ENCODE measurements at places on chromosomes 3 and 15.

- no peak for DNase-seq
These were observed 42.8 kb upstream of the RPL35A start for GRCh38 chr3:197907196-197907595.

- DNase-seq = no peak
These were observed 534.2 kb downstream of the NSUN3 start for GRCh38 chr3:94596887-94597566.

DNA sequence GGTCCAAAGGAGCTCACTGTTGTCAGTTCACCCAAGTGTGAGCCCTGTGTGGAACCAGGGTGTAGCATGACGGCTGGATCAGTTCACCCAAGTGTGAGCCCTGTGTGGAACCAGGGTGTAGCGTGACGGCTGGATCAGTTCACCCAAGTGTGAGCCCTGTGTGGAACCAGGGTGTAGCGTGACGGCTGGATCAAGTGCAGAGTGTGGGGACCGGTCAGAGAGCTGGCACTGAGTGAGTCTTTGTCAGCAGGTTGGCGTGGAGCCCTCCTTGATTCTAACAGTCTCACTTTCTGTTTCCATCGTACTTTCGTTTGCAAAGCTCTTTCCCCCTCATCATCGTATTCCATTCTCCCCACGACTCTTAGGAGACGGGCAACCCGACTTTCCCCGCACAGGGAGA is 57.9 kb upstream of the DLG1 start:
- no peak for DNase-seq

GRCh38 chr3:51696954-51697353 is 9.9 kb upstream of the GRM2 start:
- no peak for DNase-seq

DNA sequence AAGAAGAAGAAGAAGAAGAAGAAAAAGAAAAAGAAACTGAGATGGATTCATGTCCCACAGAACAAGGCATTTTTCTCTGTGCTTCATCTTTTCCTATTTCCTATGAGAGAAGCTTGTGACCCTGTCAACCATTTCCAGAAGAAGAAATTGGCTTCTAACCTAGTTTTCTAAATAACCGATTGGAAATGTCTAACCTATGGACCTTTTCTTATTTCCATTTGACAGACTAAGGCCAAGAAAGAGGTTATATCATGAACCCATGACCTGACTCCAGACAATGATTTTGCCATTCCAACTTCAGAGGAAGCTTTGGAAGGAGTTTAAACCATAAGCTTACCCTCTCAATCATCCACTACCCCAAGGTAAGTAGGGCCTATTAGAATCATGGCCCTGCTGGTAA is 16.3 kb upstream of the CSRNP1 start:
- DNase-seq = no peak

DNA sequence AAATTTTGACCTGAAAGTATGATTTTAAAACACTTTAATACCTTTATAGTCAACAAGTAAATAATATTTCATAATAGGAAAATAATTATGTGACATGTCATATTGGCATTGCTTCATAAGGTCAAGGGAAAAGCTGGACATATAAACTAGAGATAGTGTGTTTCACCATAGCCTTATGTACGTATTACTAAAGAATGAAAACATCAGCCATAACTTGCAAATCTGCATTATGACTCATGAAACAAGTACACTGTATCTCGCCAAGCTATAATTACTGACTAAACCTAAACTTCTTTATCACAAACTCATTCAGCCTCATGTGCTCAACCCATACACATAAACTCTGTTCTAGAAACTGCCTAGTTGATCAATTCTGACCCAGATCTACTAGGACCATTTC is 950.1 kb downstream of the FHIT start:
- DNase-seq = no peak

DNA sequence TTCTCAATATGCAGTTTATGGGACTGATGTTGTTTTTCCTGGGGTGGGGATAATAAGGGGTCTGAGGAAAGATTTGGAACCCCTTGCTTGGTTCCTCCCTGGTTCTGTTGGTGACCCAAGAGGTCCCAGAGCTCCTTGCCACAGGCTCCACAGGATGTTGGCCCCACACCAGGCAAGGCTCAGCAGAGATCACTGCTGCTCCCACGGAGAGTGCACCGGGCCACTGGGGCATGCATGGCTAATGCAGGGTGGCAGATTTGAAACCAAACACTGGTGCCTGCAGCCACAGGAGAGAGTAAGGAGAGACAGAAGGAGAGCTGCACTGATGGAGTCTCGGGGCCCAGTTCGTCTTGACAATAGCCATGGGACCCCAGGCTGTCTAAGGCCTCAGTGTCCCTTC is 2.5 kb downstream of the FAM107A start:
- no peak for DNase-seq

- DNase-seq = no peak
These were observed 64.4 kb upstream of the IGF1R start for GRCh38 chr15:98583771-98584430.

DNA sequence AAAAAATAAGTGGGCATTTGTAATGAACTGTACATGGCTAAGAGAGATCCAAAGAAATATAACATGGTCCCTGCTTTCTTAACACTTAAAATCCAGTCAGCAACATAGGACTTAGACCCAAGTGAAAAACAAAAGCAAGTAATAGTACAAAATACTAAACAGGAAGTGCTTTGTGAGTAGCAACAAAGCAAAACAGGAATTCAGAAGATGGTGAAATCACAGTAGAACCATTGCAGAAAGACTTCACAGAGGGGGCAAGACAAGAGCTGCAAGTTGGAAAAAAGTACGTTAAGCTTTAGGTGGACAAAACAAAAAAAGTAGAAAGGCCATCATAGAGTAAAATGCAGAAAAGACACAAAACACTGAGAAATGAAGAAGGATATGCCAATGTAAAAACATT is 116.0 kb downstream of the TBC1D5 start:
- no peak for DNase-seq

DNA sequence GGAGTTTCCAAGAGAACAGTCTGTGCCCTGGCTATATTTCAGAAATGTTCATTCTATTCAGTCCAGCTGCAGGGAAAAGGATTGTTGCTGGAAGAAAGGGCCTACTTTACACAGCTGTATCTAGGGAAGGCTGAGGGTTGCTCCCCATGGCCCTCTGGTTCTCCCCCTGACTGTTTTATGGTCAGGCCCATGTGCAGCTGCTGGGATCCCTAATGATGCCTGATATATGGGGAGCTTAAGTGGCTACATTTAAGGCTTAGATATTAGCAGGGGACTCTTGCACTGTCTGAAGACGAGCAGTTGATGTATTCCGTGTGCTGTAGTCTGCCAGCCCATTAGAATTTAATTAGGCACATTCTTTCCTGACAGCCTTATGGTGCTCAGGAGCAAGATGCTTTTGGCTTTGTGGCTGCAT is 72.0 kb downstream of the FAM43A start:
- no peak for DNase-seq

GRCh38 chr3:70811880-70812279 is 499.4 kb upstream of the MDFIC2 start:
- no peak for DNase-seq

GRCh38 chr15:69285834-69286233 is 12.9 kb upstream of the PAQR5 start:
- no peak for DNase-seq

GRCh38 chr3:53123953-53124352 is 6.3 kb downstream of the RFT1 start:
- no peak for DNase-seq

- no peak for DNase-seq
These were observed 137.4 kb downstream of the MBNL1 start for GRCh38 chr3:152405915-152406802.

DNA sequence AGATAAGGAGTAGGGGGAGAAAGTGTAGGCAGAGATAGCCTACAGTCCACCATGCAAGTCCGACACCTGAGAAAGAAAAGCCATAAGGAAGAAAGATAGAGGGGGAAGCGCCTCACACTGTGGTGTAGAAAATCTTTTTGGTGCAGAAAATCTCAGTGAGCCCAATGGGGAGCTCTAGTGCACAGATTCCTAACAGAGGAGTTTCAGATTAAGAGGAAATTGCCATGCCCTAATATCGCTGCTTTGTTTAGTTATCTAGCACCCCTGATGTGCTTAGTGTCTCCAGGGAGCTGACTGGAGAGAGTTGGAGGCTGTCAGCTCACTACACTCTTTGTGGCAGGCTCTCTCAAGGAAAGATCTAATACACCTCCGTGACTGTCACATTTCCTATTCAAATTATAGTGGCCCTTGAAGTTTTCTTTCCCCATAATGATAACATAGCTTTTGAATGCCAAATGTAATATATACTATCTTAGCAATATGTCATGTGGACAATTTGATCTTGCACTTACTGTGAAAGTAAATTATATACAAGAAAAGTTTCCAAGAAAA is 33.7 kb downstream of the CGGBP1 start:
- no peak for DNase-seq

DNA sequence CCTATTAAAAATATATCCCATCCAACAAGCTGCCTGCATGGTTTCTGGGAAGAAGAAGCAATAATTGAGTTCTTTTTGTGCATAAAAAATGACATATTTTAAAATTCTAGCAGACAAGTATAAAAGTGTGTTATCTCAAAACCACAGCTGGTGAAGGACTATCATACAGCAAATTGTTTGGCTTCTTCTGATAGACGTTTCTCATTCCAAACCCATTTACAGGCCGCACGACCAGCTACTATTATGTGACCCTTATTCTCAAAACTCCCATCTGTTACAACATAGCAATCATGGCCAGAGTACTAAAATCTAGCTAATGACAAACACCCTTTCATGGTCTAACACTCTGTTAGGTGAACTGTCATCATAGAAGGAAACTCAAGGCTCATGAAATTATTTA is 21.7 kb downstream of the ETFA start:
- no peak for DNase-seq

DNA sequence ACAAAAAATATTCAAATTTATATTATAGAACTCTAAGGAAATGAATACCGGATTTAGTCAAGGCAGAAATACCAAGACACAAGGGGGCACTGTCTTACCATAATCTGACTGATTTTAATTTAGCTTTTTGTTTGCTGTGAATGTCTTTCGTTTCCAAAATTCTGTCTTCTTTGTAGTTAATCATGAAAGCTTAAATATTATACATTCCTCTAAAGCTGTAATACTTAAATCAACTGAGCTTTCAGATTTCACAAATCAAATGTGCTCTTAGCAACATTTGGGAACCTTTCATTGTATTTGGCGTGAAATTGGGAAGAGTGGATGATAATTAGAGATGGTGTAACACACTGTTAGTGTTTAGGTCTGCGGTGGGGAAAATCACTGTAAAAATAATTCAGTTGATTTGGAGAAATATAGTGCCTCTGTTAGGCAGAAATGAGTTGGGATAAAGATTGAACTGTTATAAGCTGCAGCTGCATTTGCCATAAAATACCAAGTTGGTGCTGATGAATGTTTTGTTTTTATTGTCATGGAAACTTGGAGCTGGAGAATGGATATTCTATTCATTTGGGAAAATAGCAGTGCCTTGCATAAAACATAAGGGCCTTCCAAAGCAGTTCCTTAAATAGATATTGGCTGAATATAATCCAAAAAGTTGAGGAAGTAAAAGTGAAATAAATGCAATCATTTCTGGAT is 228.2 kb downstream of the TCF12 start:
- no peak for DNase-seq

GRCh38 chr3:171704814-171705213 is 105.5 kb downstream of the PLD1 start:
- no peak for DNase-seq

GRCh38 chr3:116254541-116254940 is 190.7 kb downstream of the LSAMP start:
- no peak for DNase-seq

DNA sequence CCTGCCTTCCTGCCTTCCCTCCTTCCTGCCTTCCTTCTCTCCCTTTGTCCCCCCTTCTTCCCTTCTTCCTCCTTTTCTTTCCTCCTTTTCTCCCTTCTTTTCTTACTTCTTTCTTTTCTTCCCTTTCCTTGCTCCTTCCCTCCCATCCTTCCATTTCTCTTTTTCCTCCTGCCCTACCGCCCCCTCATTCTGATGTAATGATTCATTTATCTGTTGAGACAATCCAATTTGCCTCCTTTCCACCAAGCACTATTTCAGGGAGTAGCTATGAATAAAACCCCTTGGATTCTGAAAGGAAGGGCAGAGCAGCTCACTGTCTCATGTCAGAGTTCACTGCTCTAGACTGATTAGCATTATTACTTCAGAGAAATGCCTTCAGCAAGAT is 462.6 kb downstream of the PDCD6IP start:
- no peak for DNase-seq

DNA sequence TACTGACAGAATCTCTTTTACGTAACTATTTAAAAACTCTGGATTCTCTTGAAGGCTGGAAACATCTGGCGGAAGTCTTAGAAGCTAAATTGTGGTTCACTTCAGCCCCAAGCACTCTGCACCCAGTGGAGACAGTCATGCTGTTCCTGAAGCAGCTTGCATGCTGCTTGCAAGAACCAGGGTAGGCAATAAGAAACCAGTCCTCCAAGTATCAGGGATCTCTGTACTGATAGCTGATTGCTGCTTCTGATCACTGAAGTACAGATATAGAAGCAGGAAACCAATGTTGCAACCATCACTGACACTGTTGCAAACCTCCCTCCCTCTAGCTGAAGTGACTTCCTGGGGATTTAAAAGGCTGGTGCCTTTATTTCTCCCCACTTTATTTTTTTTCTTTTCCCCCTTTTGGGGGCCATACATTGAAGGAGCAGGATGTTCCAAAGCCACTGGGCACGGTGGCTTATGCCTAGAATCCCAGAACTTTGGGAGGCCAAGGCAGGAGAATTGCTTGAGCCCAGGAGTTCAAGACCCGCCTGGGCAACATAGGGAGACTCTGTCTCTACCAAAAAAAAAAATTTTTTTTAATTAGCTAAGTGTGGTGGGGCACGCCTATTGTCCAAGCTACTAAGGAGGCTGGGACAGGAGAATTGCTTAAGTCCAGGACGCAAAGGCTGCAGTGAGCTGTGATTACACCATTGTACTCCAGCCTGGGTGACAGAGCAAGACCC is 15.3 kb downstream of the SPCS1 start:
- DNase-seq = no peak

DNA sequence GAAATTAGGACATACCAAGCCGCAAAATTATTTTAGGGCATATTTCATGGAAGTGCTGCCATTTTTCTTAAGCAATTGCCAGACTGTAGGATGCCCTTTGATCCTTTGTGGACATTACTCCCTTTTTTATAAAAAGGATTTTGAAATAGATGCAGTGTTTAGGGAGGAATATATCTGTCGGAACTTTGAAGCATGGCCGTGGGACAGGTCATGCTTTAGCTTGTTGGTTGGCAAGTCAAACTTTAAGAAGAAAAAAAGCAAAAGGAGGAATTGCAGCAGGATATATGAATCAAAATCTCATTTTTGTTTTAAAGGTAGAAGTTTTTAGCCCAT is 122.1 kb downstream of the MCTP2 start:
- no peak for DNase-seq

- DNase-seq = no peak
These were observed at the start of gene SEMA6D for GRCh38 chr15:47717036-47717612. TSS of gene SEMA6D (plus strand) at chr15:47717505. CDS start at chr15:47759799, 42,294 bp downstream.

- no peak for DNase-seq
These were observed 43.7 kb downstream of the LRRC49 start for GRCh38 chr15:70936326-70936725.

GRCh38 chr15:77013776-77014131 is 18.8 kb downstream of the PSTPIP1 start:
- DNase-seq = peak; percentile 78

GRCh38 chr3:197520311-197521276 is 35.2 kb downstream of the BDH1 start:
- no peak for DNase-seq
